CD4-positive, alpha-beta T cell treated with Interleukin-10 for 1 hour (primary cell): ENCODE measurements at places on chromosomes 5 and 9.

- DNase-seq = no peak
Measured at GRCh38 chr9:106075960-106076327, 381.6 kb downstream of the TMEM38B start.

DNA sequence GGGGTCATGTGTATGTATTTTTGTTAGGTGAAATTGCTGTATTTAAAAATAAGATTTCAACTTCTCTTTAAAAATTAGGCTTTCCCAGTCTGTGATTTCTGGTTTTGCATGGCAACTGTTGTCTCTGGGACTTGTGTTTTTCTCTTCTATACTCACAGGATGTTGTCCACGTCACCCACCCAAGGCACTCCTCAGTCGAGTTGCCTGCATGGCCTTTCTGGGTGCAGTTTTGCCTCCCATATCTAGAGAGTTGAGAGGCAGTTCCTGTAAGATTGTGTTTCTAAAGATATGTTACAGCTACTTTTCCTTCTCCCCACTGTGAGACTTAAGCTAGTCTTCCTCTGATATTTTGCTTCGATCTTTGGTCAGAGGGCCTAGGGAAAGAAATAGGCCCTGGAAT is 2.3 kb upstream of the ASPN start:
- DNase-seq = no peak

DNA sequence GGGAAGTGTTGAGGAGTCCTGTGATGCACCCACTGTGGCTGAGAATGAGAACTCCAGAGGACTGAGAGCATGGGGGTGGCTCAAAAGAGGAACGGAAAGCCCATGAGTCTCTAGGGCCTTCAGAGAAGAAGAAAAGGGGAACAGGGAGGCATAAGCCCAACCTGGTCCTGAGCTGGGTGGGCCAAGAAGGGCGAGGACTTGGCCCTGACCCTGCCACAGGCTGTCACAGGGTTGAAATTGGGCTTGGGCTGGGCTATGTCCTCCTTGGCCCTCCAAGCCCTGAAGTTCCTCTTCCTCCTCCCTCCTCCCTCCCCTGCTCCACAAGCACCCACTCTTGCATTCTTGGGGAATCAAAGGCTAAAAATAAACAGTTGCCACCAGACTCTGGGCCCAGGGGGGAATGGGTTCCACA is 49.3 kb upstream of the PPARGC1B start:
- DNase-seq = peak; percentile 10

DNA sequence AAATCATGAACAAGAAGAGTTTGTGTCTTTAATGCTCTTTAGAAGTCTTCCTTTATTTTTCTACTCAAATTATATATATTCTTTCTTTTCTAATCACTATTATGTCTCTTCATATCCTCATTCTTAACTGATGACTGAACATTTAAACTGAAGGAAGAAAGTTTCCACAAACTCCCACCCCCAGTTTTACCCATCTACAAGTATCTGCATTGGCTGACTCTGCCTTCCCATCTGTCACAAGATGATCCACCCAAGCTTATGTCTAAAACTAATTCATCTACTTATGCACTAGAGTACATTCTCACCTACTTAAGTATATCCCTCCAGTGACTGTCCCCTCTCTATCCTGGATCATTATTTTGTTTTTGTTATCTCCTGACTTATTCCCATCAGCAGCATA is 344.5 kb downstream of the PRR16 start:
- DNase-seq = no peak

DNA sequence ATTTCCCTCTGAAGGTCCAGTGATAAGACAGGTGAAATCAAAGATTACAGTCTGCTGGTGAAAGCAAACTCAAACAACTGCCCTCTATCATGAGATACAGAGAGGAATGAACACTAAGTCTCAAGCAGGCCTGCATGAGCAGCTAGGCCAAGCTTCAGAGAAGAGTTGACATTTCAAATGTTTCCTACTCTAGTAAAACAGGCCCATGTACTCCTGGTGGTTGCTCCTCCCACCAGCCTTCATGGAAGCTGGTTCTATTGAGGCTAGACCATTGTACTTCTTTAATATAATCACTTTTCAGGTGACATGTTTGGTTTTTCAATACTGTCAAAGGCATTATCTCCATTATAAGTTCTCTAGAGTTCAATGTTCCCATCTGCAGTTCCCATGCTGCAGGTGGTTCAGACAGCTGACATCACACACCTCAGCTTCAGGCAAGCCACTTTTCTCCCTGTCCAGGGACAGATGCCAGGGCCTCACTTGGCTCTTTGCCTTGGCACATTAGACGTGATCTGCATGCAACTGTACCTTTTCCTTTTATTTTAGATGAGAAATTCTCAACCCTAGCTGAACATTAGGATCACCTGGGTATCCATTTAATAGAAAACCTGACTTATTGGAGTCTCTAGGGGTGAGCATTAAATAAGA is 89.8 kb downstream of the PIK3R1 start:
- DNase-seq = no peak

- peak; percentile 72 for DNase-seq
Measured at GRCh38 chr9:133112663-133113026, 8.4 kb downstream of the RALGDS start.

DNA sequence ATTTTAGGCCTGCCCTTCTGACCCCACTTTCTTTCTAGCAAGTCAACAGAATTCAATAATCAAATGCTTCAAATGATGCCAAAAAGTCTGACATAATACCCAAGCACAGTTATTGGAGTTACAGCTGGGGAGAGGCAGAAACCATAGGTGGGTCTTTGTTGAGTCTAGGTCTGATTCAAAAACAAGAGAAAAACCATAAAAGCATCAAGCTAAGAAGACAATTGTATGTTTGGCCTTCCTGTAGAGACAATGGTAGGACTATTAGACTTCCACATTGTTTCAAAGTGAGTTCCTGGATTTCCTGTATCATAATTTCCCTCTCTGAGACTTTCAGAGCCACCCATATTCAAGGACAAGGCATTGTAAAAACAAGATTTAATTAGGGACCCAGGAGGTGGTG is 16.8 kb upstream of the CCDC192 start:
- no peak for DNase-seq

- DNase-seq = no peak
Measured at GRCh38 chr5:126884269-126884819, 107.4 kb downstream of the LMNB1 start.

DNA sequence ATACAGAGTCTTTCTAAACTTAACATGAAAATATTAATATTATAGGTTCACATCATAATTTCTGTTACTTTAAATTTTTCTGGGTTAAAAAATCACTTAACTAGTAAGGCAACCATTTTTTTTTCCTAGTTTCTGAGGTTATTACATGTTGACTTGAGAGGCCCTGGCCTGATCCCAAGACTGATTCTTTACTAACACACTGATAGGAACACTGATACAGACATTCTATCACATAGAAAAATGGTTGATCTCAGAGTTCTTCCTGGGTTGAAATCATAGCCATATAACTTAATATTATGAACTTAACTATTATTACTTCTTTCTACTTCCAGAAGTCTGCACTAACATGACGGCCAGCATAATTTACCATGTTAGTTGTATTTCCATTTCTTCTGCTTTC is 43.0 kb downstream of the AP3S1 start:
- DNase-seq = no peak

DNA sequence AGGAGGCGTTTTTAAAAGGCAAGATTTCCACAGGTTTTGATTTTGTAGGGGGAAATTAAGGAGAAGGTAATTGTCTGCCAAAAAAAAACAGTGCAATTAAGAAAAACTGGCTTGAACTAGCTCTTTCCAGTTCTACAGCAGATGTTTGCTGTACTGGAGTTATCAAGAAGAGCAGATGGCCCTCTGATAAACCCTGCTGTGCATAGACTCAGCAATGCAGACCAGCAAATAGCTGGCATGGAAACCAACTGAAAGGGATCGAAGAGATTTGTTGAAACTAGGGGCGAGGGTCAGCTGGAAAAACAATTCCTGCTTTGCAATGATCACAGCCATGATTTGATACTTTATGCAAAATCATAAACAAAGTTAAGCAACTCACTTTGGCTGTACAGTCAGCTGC is 17.8 kb upstream of the BHMT start:
- no peak for DNase-seq
